ENCODE measurements at places on chromosomes 7 and 10. TPM values are rescaled to one million over a fixed set of nuclear protein-coding genes. Genes with fewer than 3 reads are reported as not detected.

Gene SMURF1
- 13.1 TPM for total RNA-seq

Gene SMO
- total RNA-seq: 0.37 TPM

- DNase-seq: no peak
Observed at GRCh38 chr10:5560817-5561703, 36.3 kb downstream of the CALML3 start.

- no peak for DNase-seq
Observed at GRCh38 chr7:77185866-77186265, 13.8 kb downstream of the FGL2 start.

- DNase-seq: no peak
Observed at GRCh38 chr10:57018452-57018851, 657.4 kb upstream of the ZWINT start.

Measured in activated CD4-positive, alpha-beta T cell treated with anti-CD3 and anti-CD28 coated beads, Interleukin-2, amount 10 ng/mL, durations not matched to agents 24 days and 14 days (primary cell).